ENCODE measurements at places on chromosomes 6 and 20.

GRCh38 chr6:42449917-42450476, 1.7 kb downstream of the TRERF1 start:
- no peak for DNase-seq

GRCh38 chr6:116280933-116281316, 1.2 kb upstream of the TSPYL1 start:
- DNase-seq = no peak

DNA sequence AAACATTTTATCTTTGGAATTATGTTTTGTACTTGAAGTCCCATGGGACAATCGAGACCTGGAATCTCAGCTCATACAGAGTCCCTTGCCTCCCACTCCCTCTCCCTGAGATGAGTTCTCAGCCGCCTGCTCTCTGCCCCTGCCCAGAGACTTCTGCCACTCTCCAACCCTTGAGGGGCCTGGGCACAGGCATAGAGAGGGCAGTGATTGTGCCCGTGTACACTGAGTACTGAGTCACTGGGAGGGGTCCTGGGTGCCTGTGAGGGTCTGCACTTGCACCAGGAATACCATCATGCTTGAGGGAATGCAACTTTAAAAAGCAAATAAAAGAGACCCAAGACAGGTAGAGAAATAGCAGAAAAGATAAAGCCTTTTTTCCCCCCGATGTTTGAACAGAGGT, 453.8 kb upstream of the HS3ST5 start:
- DNase-seq = no peak

GRCh38 chr6:3766214-3766613, 14.7 kb upstream of the PXDC1 start:
- DNase-seq = no peak

DNA sequence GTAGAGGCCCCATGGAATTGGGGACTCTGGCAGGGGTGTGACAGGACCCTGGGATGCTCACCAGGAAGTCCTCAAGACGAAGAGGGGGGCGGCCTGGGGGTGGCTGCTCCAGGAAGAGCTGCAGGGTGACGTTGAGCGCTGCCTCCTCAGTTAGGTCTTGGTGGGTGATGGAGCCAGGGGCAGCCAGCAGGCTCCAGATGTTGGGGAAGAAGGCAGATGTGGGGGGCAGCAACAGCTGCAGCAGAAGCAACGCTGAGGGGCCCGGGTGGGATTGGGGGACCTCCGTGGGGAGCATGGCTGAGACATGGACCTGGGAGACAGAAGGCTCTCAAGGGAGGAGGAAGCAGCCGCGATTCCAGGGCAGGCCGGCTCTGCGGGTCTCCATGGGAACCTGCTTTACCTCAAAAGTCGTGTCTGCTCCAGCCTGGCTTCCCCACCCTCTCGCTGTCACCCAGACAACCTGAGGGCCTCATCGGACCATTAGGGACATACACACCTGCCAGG, 591 bp downstream of the VWA7 start:
- no peak for DNase-seq

DNA sequence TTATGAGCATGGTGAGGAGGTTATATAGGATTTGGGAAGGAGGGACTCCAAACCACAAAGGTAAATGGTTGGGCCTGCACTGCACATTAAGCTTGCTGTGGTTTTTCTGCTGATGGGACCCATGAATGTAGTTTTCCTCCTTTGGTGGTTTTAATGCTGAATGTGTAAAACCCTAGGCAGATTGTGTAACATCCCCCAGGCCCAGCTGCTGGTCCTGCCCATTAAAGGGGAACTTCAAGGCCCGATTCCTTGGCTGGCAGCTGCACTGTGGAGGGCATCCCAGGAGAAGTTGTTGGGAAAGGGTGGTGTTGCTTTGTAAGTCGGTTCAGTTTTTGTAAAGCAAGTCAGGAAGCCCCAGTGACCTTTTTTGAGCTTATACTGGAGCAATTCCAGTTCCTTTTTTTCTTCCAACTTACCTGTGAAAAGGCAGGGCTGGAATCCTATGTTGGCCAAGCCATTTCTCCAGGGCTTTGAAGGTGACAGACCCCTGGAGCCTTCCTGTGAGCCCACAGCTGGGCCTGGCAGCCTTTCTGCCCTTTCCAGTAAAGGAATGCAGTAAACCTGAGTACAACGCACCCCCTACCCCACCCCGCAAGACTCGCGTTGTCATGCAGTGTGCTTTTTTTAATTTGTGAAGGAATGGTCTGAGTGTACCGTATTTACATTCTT, 43.1 kb upstream of the NAA20 start:
- no peak for DNase-seq

GRCh38 chr6:12083302-12083701, 71.2 kb downstream of the HIVEP1 start:
- no peak for DNase-seq

DNA sequence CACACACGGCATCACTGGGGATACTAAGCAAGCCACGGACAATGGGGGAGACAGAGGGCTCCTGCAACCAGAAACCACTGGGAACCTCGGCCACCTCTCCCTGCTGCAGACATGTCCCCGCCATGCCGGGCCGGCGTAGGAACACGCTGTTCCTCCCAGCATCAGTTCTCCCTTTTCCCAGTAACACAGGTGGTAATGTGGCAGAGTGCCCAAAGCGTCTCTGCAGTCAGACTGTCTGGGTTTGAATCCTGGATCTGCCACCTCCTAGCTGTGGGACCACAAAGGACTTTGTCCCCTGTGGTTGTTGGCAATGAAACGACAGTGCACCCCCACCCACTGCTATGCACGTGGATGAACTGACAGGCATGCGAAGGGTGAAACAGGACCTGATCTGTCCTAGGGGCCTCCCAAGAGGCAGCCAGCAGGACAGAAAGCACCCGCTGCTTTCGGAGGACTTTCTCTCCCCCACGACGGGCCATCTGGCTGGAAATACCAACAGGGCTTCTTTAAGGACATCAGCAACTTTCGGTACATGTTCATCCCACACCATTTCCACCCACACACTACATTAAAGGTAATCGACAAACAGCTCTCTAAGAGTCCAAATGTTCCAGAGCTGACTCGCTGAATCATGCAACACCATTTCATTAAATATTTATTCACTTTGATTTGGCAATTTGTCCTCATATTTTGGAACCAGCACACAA, 74.1 kb downstream of the SULF2 start:
- no peak for DNase-seq

- no peak for DNase-seq
Measured at GRCh38 chr6:168148231-168148849, 69.3 kb upstream of the FRMD1 start.

GRCh38 chr20:59613861-59614260, 9.5 kb downstream of the PHACTR3 start:
- no peak for DNase-seq

Data from non-pigmented ciliary epithelial cell (primary cell).